ENCODE measurements at places on chromosomes 1 and 21. TPM values are rescaled to one million over a fixed set of nuclear protein-coding genes. Genes with fewer than 3 reads are reported as not detected.

Gene KLF17
- 0.33 TPM for total RNA-seq

Gene CRABP2
- total RNA-seq = 34.4 TPM

Gene SHE
- 20.2 TPM for total RNA-seq

Gene OLFML3
- 19.8 TPM for total RNA-seq

Gene RHBG
- not detected for total RNA-seq

Gene FNDC5
- 5.6 TPM for total RNA-seq

Gene CD5L
- total RNA-seq = not detected

Gene THEM5
- total RNA-seq = not detected

Gene RPTN
- total RNA-seq = not detected

Gene LGR6
- total RNA-seq = 31.7 TPM

Gene SMAP2
- 36.9 TPM for total RNA-seq

Gene GLUL
- total RNA-seq = 549 TPM

Gene MTF1
- total RNA-seq = 23.5 TPM

Gene SYTL1
- total RNA-seq = 3.7 TPM

Gene AVPR1B
- total RNA-seq = not detected

Gene RHEX
- 0.84 TPM for total RNA-seq

Gene GNAT2
- not detected for total RNA-seq

Gene NR0B2
- total RNA-seq = not detected

Gene STK40
- total RNA-seq = 63.9 TPM

Gene GJA5
- total RNA-seq = 59.1 TPM

Gene CELA3B
- total RNA-seq = 1.8 TPM

Gene KRTAP21-2
- not detected for total RNA-seq

Gene LCK
- 4.6 TPM for total RNA-seq

Gene TSTD1
- total RNA-seq = 12.5 TPM

Gene PRAMEF17
- not detected for total RNA-seq

Gene MYBPHL
- not detected for total RNA-seq

Data from aorta (tissue), 5 donors.